ENCODE measurements at places on chromosomes 7 and 10. TPM values are rescaled to one million over a fixed set of nuclear protein-coding genes. Genes with fewer than 3 reads are reported as not detected.

SRRM3 gene
- total RNA-seq: 2.0 TPM

PLCE1 gene
- total RNA-seq: 0.55 TPM

TMEM270 gene
- not detected for total RNA-seq

CHPF2 gene
- total RNA-seq: 101 TPM

GLCCI1 gene
- total RNA-seq: 9.0 TPM

AKR1C3 gene
- 82.3 TPM for total RNA-seq

RPEL1 gene
- total RNA-seq: under 0.01 TPM

PKD1L1 gene
- total RNA-seq: 0.09 TPM

TMEM213 gene
- not detected for total RNA-seq

SYNPO2L gene
- not detected for total RNA-seq

CFAP46 gene
- total RNA-seq: 0.37 TPM

SPDYE18 gene
- total RNA-seq: 0.14 TPM

PRPS1L1 gene
- 0.09 TPM for total RNA-seq

SPDYE2B gene
- not detected for total RNA-seq

HTR7 gene
- 2.4 TPM for total RNA-seq

SCD gene
- 439 TPM for total RNA-seq

PNLIP gene
- not detected for total RNA-seq

MYH16 gene
- not detected for total RNA-seq

COL26A1 gene
- not detected for total RNA-seq

DOCK4 gene
- 6.8 TPM for total RNA-seq

DRGX gene
- total RNA-seq: not detected

SAP25 gene
- total RNA-seq: not detected

GBX1 gene
- not detected for total RNA-seq
